K562 (cell line): ENCODE measurements at places on chromosomes 7 and 10.

DNA sequence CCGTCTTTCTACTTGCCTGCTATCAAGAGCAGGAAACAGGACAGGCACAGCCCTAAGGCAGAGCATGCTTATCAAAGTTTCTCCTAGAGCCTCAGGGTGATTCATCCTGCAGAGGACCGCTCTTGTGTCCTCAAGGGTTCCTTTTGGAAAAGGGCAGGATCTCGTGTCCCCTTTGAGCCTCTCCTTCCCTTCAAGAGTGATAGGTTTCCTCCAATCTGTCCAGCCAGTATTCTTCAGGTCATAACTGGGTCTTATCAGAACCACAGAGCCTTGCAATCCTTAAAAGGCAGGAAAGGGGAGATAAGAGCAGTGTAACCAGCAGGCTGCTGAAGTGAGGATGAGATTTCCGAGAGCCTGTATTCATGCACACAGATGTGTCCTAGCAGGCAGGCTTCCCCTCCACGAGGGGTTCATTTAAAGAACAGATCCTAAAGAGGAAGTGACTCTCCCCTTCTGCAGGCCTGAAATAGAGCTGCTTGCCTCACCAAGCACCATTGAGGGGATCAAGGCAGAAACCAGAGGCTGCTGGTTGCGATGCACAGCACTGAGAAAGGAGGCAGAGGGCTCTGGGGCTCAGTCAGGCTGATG lies 90.5 kb upstream of the SVIL start:
- DNase-seq, result no peak

DNA sequence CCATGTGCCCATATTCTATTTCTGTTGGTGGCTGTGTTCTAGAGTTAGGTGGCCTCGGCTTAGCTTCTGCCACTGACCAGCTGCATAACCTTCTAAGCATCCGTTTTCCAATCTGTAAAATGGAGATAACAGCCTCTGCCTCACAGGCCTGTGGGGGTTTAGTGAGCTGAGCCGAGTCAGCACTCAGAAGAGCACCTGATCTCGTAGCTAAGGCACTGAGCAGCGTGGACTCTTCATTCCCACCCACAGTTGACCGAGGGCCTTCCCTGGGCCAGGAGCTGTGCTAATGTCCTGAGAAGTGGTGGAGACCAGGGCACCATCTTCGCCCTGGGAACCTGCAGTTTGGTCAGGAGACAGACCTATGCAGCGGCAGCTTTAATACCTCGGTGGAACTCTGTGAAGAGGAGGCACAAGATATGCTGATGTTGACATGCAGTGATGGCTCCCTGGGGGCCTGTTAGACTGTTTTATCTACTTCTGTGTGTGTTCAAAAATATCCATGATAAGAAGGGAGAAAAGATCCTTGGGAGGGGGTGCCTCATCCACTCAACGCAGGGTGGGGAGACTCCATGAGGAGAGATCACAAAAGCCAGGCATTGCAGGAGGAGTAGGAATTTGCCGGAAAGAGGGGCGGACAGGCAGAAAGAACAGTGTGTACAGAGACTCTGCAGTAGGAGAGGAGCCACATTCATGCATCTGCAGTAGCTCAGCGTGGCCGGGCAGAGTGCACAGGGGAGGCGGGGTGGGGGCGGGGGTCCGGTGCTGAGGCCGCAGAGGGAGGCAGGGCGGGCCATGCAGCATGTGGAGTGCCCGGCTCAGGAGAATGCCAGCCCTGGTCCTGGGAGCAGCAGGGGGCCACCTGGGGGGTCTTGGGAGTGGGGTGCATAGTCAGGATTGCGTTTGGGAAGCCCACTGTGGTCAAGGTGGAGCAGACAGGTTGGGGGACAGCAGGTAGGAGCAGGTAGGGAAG lies 136.8 kb downstream of the C10orf105 start:
- peak; percentile 83 for DNase-seq

GRCh38 chr7:102306916-102307677 lies 20.4 kb downstream of the SH2B2 start:
- DNase-seq, result no peak

- no peak for DNase-seq
Observed at GRCh38 chr7:17325364-17325763, 26.9 kb downstream of the AHR start.

DNA sequence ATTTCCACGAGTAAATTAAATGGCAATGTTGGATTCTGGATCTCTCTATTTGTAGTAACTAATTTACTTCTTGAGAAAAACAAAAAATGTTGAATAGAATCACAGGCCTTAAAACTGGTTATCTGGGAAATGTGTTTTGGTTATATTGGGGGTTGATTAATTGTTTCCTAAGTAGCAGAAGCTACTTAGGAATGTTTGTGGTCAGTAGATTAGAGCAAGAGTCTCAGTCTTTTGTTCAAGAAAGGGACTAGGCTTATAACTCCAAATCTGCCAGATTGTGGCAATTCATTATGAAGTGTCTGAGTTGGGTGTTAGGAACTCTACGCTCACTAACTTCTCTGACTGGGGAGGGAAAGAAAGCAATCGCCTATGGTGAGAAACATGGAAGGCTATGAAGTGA lies 244.3 kb upstream of the PHYHIPL start:
- no peak for DNase-seq

DNA sequence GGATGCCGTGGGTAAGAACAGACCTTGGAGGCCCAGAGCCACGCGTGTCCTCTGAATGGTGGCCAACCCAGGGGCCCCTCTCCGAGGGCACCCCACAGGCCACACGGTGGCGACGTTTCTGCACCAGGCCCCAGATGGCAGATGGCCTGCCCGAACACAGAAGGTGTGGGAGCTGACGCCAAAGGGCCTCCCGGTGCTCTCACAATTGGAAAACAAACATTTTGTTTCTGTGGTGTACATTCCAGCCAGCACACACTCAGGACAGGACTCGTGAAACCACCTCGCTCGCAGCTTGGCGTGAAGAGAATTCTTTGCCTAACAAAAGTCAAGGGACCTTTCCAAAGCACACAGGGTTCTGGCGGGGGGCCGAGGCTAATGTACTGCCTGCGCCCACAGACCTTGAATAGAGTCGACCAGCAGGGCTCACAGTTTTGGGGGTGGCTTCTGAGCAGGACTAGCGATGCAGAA lies 112.1 kb downstream of the FAM53B start:
- no peak for DNase-seq

GRCh38 chr7:23207884-23208283 lies 26.0 kb downstream of the NUP42 start:
- no peak for DNase-seq

- no peak for DNase-seq
Observed at GRCh38 chr10:124691421-124692099, 52.6 kb downstream of the FAM53B start.

GRCh38 chr10:117519286-117519685 lies 23.3 kb upstream of the EMX2 start:
- DNase-seq, result no peak

- DNase-seq, result no peak
Observed at GRCh38 chr10:92268748-92269147, 22.1 kb downstream of the CPEB3 start.

DNA sequence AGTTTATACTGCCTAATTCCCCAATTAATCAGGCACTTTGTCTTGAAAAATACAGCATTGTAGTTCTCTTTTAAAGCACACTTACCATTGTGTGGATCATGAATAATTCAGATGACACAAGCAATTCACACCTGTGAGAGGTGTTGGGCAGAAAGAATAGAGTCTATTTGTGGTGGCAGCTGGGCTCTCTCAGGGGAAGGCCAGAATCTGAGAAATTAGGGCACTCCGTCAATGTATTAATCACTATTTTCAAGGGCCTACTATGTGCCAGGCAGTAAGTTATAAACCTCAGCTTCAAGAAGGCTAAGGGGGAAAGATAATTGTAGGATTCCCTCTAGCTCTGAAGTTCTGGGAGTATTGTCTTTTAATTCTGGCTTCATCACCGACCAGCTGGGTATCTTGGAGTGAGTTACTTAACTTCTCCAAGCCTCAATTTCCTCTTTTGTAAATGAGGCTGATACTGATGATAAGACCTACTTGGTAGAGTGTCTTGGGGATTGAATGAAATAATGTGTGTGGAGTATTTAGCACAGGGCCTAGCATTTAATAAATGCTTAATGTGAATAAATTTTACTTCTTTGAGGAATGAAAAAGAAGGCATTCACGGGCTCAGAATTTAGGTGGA lies 2.5 kb downstream of the CHN2 start:
- no peak for DNase-seq

GRCh38 chr7:129101746-129102145 lies 42.8 kb upstream of the TSPAN33 start:
- no peak for DNase-seq

DNA sequence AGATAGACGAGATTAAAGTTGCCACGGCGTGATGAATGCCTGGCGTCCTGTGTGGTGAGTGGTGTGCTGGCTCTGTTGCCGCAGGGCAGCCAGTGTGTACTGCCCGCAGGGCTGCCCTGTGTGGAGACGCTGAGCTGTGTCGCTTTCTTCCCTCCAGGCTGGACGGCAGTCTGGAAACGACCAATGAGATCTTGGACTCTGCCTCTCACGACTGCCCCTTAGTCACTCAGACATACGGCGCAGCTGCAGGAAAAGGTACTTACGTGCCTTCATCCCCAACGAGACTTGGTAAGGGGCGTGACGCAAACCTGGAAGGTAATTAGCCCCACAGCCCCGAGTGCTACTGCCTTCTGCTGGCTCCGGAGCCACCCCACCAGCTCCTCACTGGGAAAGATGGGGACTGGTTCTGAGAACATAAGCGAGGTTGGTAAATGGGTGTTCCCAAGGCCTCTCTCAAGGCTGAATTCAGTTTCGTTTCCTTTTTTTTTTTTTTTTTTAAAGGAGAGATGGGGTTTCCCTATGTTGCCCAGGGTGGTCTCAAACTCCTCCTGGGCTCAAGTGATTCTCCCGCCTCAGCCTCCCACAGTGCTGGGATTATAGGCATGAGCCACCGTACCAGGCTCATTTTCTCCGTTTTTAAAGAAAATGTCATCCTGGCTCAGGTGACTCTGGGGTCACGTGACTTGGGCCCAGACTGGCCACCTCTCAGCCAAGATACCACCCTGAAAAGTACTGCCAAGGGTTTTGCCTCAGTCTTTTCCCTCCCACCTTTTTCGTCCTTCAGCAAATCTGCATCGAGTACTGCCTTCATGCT lies 39.6 kb downstream of the WIPI2 start:
- DNase-seq, result no peak

DNA sequence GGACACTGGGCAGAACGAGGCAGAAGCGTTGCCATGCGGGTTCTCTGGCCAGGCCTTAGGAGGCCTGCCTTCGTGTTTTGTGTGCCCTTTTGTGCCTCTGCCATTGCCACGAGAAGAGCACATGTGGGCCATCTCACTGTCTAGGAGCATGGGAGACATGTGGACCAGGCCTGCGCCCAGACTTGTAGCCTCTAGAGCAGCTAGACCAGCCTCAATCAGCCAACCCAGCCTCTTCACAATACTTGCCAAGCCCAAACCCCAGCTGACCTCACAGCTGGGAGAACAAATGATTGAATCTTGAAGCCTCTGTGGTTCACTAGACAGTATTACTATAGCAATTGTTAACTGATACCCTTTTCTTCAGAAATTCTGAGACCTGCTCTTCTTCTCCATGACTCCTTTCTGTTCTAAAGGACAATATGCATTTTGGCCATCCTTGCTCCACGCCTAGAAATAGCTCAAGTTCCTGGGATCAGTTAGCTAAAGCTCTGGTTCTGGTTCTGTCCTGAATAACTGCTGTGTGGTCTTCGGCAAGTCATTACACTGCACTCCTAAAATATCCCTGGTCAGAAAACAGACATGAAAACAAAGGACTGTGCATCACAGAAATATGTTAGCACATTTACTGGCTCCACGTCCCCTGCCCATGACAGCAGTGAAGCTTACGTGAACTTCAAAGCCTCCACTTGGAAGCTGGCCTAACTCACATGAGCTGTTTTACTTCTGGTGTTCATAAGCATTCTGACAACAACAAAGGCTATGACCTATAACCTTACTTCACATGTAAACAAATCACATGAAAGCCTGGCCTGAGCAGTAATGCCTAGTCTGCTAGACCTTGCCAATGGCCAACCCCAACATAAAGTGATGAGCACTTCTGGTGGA lies 72.3 kb upstream of the MKRN1 start:
- no peak for DNase-seq
